Activated CD4-positive, alpha-beta memory T cell treated with anti-CD3 and anti-CD28 coated beads, Interleukin-2, amount 10 ng/mL, durations not matched to agents 7 days and 5 days (primary cell): ENCODE measurements at places on chromosomes 7 and 10. TPM values are rescaled to one million over a fixed set of nuclear protein-coding genes. Genes with fewer than 3 reads are reported as not detected.
A peak's percentile ranks its signal among the peaks of the same experiment; 100 is the strongest.

- no peak for DNase-seq
Observed at GRCh38 chr7:103114576-103115008, 34.3 kb downstream of the NAPEPLD start.

The LAMB4 gene
- not detected for total RNA-seq

The SORBS1 gene
- total RNA-seq, result 0.58 TPM

The FOXP2 gene
- not detected for total RNA-seq

The PLA2G12B gene
- total RNA-seq, result not detected

GRCh38 chr10:131784363-131785120 is 116.3 kb upstream of the PPP2R2D start:
- DNase-seq, result no peak

The CYP3A4 gene
- total RNA-seq, result not detected

The ABI1 gene
- 76.9 TPM for total RNA-seq

The OR2A12 gene
- total RNA-seq, result not detected

The STOX1 gene
- total RNA-seq, result 0.50 TPM

DNA sequence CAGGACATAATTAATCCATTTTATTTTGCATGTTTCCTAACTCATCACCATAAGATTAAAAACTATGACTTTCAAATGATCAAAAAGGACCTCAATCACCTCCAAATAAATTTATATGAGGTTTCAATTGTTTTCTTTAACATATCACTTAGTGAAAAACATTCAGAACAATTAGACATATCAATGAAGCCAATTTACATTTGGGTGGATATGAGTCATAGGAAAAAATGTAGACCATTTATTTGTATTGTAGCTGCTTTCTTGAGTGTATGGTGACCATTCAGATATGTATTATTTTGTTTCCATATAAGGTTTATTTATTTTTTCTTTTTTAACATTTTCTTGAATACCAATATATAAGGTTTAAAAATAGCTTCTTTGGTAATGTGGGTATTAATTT is 13.3 kb upstream of the EXOC6 start:
- no peak for DNase-seq

The TMEM270 gene
- total RNA-seq, result not detected

- DNase-seq, result no peak
Observed at GRCh38 chr7:149855361-149856305, 17.5 kb downstream of the ZNF862 start.

The SLC13A1 gene
- total RNA-seq, result not detected

The IFT22 gene
- total RNA-seq, result 5.5 TPM

DNA sequence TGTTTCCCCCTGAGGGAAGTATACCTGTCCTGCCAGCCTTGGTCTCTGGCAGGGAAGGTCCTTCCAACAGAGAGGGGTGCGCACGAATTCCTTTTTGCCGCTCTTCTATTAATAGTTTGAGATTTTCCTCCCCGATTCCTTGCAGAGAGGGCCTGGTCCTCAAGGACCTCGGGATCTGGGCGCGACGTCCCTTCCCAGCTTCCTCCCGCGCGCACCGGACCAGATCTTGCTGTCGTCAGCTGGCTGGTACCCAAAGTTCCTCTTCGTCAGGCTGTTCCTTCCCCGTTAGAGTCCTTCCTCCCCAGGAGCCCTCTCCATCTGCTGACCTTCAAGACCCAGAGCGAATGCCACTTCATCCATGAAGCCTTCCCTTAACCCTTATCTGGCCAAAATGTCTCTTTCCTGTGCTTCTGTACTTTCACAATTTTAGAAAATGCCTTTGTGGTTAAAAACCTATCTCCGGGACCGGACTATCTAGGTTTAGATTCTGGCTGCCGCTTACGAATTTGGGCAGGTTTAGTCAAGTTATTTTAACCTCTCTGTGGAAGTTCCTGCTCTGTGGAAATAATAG is 851 bp upstream of the GOT1 start:
- peak; percentile 27 for DNase-seq

The ANKRD30A gene
- total RNA-seq, result not detected
